ENCODE measurements at places on chromosomes 3 and 15.
A peak's percentile ranks its signal among the peaks of the same experiment; 100 is the strongest.

DNA sequence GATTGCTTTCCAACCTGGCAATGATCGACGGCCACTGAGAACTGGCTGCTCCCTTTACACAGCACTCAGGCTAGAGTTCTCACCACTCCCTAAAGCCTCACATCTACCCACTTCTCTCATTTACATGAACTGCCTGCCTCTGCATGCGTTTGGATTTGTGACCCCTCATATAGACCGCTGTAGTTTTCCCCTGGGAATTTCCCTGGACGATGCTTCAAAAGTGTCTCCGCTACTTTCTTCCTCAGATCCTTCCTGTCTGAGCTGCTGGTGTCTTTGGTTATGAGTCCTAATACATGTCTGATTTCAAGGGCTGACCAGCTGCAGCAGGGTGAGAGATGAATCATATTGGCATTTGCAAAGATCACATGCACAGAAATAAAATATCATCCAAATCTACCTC, 116.7 kb upstream of the ETV5 start:
- DNase-seq, result no peak

- DNase-seq, result no peak
These were observed 54.2 kb upstream of the AMOTL2 start for GRCh38 chr3:134428401-134428800.

DNA sequence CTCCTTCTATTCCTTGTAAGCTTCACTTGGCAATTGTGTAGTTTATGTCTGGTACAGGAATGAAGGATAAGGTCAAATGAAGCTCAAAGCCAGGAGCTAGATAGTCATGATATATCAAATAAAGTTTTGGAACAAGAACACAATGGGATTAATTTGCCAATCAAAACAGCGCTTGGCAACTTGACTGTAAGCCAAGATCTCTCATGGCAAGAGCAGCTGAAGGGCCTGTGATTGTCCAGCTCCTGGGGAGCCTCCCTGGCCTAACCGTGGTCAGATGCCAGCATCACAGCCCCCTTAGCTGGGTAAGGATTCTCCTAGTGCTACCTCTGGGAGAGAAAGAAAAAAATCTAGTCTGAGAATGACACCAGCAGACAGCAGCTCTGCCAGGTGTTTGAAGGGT, 97.2 kb downstream of the LIPC start:
- no peak for DNase-seq

DNA sequence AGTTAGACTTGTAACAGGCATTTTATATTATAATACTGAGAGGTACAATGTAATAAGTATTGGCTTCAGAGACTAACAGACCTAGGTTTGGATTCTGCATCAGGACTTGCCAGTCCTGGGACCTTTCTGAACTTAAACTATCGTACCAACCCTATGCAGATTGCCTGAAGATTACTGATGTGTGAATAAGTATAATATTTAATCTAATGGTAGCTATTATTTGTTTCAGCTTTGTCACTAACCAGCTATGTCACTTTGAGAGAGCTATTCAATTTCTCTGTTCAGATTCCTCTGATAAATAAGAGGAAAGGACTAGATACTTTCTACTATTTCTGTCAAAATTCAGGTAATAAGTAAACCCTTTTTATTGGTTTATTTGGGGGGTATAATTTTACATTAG, 184.4 kb upstream of the NECTIN3 start:
- no peak for DNase-seq

DNA sequence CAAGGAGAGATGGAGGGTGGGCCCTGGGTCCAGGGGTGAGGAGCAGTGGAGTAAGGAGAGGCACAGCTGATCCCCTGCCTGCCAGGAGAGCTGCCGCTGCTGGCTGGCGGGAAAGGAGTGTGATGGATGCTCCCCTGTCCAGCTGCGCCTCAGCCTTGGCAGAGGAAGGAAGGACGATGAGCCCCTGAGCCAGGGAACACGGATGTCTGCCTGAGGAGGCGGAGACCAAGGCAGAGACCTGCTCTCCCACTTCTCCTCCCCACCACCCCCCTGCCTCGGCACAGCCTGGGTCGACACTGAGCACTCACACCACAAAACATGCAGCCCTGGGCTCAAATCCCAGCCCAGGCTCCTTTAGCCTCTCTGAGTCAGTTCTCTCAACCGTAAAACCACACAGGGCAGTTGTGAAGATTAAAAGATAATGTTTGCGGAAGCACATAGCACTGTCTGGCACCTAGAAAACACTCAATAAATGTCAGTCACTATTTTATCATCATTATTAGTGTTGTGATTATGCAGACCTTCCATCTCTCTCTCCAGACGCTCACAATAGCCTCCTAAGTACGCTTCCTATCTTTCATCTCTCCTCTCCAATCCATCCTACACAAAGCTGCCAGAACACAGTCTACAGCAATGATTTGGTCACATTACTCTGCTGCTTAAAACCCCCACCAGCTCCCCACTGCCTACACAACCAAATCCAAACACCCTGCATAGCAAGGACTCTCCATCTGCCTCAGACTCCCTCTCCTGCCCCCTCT, 52.2 kb downstream of the SEMA5B start:
- no peak for DNase-seq

GRCh38 chr3:14843321-14843720, 24.6 kb downstream of the FGD5 start:
- DNase-seq, result no peak

DNA sequence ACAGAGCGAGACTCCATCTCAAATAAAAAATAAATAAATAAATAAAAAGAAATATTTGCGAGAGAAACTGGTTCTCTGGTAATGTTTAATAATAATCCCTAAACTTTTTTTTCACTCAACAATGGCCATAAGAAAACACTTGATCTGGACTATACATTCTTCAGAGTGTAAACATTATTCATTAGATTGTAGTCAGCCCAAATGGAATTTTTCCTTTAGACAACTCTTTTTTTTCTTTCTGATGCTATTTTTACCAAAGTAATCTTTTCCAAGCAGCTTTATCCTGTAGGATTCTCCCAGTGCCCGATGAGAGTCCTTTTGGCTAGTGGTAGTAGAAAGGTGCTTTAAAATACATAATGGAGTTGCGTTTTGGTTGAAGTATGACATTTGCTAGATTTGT, 90.4 kb downstream of the NEDD4 start:
- no peak for DNase-seq

GRCh38 chr15:91909574-91909973, 56.1 kb downstream of the SLCO3A1 start:
- no peak for DNase-seq

DNA sequence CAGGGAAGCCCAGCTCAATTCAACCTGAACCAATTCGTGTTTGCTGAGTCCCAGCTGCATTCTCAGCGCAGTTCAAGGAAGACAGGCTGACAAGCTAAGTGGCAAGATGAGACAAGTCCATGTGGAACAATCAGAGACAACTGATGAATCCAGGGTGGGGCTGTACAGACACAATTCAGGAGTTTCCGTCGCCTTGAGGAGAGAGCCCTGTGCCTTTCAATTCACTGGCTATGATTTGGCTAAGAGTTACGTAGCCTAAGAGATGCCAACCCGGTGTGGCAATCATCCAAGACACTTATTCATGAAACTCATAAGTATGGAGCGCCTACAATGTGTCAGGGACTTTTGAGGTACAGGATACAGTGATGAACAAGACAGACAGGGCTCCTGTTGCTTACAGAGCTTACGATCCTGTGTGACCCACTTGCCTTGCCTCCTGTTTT, 15.5 kb upstream of the ZBED2 start:
- no peak for DNase-seq

GRCh38 chr3:132421832-132422231, 4.5 kb downstream of the DNAJC13 start:
- no peak for DNase-seq

- DNase-seq, result no peak
These were observed 165.4 kb downstream of the TJP1 start for GRCh38 chr15:29656636-29657475.

DNA sequence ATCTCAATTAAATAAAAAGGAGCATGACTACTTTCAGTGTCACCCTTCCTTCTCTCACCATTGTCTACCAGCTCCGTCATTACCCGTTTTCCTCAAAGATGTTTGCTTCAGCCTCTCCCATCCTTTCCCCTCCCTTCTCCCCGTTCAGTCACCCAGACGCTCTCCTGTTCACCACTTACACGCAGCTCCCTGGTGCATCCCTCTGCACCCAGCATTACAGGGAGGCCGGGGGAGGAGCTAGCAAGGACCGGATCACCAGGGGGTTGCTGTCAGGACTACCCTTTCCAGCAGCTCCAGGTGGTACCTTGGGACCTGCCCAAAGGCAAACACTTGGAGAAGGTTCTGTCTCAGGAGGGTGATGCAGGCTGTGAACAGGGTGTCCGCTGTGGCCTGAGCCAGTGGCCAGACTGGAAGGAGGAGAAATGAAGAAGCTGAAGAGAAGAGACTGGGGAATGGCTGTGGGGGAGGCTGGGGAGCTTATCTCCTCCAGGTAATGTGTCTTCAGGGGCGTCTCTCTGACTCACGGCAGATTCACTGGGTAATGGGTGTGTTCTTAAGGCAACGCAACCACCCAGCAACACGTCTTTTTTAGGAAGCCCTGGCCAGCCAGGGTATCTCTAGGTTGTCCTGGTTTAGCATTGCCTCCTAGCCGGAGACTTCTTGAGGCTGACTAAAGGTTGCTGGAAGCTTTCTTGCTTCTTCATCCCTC, 21.8 kb upstream of the BDH1 start:
- DNase-seq, result no peak

- DNase-seq, result no peak
These were observed 139.0 kb downstream of the FAM43A start for GRCh38 chr3:194824701-194825111.

GRCh38 chr15:40340038-40340739, 550 bp downstream of the CCDC9B start:
- no peak for DNase-seq

DNA sequence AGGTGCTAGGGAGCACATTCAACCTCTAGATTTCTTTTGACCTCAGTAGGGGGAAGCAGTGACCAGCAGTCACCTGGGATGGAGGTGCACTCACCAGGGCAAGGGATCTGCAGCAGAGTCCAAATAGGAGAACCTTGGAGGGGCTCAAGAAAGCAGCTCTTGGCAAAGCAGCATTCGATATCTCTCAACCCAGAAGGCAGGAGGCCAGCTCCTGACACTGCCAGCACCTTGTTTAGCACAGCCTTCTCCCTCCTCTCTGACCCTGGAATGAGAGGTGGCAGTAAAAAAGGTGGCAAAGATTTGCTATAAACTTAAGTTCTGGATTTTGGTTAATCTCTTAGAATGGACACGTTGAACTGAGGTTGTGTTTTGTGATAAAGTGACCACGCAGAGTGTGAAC, 107.9 kb downstream of the AQP9 start:
- no peak for DNase-seq

DNA sequence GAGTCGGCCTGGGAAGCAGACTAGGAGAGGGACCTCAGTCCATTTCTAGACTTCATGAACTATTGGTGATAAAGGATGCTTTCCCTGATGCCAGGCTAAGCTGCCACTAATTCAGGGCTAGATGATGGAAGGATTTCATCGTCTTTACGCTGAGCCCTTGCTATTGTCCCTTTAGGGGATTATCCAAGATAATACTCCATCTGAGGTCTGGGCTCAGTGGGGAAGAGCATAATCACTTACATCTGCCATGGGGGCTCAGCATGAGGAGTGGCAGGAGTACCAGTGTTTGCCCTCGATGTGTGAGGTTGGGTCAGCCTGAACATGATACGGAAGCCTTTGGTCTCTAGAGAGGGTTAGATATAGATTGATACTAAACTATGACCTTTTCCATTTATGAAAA, 47.3 kb downstream of the PTPRG start:
- DNase-seq, result no peak

DNA sequence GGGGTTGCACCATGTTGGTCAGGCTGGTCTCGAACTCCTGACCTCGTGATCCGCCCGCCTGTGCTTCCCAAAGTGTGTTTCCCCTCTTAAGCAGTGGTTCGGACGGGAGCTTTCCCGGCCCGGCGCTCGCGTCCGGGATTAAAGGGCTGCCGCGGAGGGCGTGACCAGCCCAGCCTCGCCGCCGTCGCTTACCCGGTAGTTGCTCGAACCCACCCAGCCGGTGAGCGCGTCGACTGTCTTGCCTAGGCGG, 513 bp downstream of the CLASP2 start:
- DNase-seq, result peak; percentile 44

GRCh38 chr3:52068055-52068571, 11.7 kb upstream of the DUSP7 start:
- DNase-seq, result no peak

DNA sequence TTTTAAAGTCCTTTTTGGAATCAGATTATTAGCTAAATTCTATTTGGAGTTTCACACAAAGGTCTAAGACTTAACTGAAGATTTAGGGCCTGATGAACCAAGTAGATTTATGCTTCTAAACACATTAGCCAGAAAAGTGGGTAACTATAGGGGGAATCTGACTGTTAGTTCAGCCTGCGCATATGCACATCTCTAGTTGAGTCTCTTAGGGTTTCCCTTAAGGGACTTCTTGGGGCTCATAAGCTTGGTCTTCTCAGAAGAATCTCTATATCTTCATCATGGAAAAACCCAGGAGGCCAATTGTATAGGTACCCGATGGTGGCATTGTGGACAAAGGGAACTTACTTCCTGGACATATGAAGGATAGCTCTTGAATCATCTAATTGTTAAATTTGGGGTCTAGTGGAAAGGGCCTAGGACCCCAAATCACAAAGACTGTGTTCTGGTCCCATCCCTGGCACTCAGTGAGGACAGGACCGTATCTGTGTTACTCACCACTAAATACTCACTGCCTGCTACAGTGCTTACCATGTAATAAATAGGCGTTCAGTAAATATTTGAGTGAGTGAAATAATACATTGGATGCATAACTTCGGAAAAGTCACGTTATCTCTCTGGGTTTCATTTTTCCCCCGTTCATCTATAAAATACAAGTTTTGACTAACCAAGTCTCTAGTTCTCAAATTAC, 17.0 kb downstream of the SELENOT start:
- DNase-seq, result no peak

DNA sequence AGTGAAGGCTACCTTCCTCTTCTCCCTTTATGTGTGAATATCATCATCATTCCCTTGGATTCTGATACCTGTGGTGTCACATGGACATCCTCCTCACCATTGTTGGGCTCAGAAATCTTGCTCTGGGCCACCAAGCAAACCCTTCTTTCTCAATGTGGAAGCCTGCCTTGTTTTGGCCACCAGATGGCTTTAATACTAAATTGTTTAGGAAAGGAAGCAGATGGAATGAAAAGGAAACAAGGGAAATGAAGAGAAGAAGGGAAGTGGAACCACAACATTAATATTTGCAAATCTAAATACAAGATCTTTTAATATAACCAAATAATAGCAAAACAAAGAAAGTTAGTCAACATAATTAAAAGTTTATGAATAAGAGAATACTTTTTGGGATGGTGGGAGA, 14.0 kb downstream of the FAM227B start:
- no peak for DNase-seq
